Stimulated activated CD4-positive, alpha-beta T cell treated with anti-CD3 and anti-CD28 coated beads, Interleukin-4, amount 100 ng/mL, for 24 hours (primary cell): ENCODE measurements at places on chromosomes 13 and 19.

DNA sequence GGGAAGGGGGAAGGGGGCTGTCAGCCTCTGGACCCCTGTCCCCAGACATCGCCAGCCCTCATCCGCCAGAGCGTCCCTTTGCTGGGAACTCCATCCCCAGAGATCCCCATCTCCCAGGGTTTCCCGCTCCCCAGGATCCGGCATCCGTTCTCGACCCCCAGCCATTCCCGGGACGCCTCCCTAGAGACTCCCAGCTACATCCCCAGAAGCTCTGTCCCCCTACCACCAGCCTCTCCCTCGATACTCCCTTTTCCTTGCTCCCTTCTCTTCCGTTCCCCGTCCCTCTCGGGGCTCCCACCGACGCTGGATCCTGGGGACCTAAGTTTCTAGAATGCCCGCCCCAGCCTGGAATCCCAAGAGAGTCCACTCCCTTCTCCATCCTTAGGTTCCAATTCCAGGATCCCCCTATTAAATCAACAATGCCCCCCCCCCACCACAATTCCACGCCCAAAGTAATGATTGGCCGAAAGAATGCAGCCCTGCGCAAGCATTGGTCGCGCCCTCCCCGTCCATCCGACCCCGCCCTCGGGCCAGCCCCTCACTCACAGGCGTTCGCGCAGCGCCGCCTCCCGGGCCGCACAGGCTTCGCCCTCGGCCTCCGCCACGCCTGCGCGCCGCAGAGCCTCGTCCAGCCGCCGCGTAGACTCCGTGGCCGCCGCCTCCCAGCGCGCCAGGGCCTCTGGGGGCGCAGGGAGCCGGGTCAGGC lies 3.2 kb downstream of the CCDC194 start:
- DNase-seq = peak; percentile 93

DNA sequence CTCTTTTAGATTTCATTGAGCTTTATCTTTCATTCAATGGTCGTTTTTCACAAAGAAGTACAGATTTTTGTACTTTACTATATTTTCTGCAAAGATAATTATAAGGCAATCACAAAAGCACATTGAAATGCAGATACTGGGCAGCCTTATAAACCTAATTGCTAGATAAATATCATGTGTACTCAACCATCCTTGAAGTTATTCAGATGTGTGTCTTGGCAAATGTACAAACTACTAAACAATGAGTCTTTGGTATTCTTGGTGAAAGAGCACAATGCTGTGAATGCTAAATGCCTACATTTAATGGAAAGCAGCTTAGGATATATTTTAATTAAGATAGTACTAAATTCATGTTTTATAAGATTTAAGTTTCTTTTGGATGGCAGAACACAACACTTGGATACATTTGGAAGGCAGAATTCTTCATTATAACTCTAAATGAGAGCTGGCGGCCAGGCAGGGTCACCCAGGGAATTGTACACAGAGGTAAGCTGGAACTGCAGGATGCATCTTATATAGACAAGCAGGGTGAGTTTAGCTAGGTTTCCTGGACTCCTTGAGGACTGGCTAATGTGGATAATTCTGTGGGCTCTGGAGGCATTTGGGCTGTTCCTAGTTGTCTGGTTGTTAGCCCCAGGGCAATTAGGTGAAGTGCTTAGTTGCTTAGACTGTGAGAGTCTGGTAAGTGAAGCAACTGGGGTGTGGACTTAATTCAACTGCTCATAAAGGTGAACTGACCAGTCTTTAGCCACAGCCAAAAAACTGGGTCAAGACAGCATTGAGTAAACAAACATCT lies 286.6 kb downstream of the PCDH20 start:
- DNase-seq = no peak

- no peak for DNase-seq
These were observed 135.9 kb downstream of the URI1 start for GRCh38 chr19:30077851-30078355.

GRCh38 chr19:4744451-4745174 lies 21.0 kb upstream of the DPP9 start:
- no peak for DNase-seq

DNA sequence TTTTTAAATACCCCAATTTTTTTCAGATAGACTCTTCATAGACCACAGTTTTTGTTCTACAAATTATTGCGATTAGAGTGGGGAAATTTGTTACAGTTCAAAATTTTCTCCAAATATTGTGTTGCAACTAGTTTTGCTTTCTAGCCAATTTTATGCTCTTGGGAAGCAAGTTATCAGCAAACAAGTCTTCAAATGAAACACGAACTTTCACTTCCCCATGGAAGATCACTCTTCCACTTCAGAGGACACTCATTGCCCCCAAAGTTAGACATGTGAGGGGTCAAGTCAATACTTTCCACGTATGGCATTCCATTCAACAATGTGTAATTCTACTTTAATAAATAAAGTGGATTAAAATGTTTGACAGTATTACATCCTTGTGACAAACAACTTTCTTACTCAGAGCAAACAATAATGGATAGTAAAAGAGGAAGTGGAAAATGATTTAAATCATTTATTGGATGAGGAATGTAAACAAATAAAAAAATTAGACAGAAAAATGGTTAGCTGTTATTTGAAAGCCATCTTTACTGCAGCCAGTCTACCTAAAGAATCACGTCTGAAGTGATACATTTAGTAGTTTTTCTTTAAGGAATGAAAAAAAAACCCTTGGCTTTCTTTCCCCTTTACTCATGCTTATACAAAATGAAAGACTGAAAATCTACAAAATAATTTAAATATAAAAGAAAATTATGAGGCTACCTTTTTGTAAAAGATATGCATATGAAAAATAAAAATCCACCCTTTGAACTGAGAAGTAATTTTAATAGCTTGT lies 41.2 kb upstream of the TNFSF11 start:
- DNase-seq = no peak
